Cardiac septum (tissue), 1 donor: ENCODE measurements at places on chromosomes 2 and 18. TPM values are rescaled to one million over a fixed set of nuclear protein-coding genes. Genes with fewer than 3 reads are reported as not detected.

- no peak for DNase-seq
These were observed 226.1 kb downstream of the DSEL start for GRCh38 chr18:67290421-67290820.

DNA sequence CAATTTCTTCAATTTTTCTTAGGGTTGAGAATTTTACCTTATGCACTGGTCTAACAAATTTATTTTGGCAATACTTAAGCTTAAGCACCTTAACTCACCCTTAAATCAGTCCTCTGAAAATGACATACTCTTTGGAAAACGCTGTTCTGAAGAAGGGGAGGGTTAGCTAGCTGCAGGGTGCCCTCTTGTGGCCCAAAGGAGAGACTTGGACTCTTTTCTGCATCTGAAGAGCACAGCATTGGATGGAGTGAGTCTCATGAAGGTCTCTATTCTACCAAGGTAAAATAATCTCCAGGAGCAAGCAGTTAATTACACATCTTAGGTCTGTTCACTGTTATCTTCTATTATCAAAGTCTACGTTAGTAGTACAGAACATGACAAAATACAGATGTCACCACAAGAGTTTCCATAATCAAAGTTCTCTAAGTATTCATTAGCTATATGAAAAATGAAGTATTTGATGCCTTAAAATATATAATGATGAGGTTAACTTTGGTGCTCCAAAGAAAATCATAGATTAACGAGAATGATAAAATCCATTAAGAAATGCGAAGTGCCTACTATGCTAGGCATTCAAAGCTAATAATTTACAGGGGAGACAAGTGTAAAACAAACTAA, 24.4 kb downstream of the PUM2 start:
- no peak for DNase-seq

GRCh38 chr2:118698564-118698963, 148.9 kb downstream of the EN1 start:
- DNase-seq, result no peak

GRCh38 chr2:128413014-128413717, 94.5 kb upstream of the HS6ST1 start:
- peak; percentile 61 for DNase-seq

- DNase-seq, result no peak
These were observed 76.4 kb upstream of the ZEB2 start for GRCh38 chr2:144596073-144596871.

DNA sequence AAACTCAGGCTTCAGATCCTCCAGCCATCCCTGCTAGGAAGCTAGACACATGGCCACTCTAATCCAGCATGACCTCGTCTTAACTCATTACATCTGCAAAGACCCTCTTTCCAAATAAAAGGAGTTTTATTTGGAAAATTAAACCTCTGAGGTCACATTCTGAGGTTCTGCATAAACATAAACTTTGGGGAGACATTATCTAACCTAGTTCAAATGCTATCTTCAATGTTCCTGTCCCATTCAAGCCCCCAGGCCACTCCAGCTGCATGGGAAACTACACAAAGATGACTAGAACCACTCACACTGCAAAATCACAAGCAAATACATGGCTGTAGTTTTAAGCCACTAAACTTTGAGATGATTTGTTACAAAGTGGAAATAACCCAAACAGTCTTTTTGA, 99.0 kb upstream of the RNF152 start:
- DNase-seq, result no peak

The LYG2 gene
- not detected for total RNA-seq

GRCh38 chr2:199743415-199744120, 107.4 kb downstream of the FTCDNL1 start:
- no peak for DNase-seq

The TLX2 gene
- not detected for total RNA-seq

- no peak for DNase-seq
These were observed 26.1 kb downstream of the TGFA start for GRCh38 chr2:70527447-70528080.

DNA sequence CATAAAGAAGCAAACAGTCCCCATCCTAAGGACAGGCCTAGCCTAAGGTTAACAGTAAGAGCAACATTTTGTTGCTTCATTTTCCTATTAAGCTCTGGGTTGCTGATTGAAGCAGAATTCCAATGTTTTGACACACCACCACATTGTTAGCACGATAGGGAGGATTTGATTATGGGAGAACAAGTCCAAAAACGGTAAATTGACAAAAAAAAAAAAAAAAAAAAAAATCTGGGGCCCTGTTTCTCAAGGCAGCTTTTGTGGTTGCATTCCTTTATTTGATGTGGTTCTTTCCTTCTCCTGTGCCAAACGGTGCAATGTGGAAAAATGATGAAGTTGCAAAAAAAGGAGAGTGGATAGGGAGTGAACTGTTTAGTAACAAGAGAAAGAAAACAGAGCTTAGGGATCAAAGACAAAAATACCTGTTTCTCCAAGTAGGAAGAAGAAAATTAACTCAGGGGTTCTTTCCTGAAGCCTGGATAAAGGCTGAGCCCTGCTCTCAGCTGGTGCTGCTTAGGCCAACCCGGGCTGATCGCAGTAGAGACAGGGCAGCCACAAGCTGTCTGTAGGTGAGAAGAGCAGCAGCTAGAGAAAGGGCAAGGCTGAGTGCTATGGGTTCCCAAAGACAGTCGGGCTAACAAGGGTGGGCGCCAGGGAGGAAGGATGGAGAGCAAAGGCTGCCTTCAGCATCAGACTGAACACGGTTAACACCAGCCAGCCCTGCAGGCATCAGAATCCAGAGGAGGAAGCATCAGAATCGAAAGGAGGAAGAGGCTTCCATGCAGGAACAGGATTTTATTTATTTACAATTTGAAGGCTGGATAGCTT, 167.8 kb upstream of the FOSL2 start:
- no peak for DNase-seq

The SF3B6 gene
- total RNA-seq, result 53.1 TPM

DNA sequence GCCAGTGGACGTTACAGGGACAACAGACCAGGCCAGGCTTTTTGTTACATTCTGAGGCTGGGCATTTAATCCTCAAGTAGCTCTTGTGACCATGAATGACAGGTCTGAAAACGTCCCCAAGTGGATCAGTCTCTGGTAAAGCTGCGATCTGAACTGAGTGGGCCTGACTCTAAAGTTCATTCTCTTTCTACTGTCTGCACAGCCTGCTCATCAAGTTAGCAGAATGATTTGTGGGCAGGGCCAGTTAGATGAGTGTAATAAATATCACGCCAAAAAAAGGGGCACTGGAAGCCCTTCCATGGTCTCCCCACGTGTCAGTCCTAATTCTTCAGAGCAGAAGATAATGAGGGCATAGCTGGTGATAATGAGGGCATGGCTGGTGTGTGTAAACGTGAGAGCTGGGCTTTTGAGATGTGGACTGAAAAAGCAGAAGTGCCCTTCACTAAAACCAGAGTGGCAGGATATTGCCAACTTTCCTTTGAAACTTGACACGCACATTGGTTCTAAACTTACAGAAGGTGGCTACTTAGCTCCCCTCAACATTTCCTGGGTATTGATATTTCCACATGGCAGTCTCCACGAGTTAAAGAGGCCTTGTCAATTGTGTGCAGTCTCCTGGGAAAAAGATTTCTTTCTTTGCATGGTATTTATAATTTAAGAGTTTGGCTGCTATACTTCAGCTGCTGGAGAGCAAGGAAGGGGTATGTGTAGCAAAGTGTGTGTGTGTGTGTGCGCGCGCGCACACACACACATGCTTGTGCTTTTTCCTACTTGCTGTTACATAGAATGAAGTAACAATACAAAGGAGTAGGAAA, 72.7 kb upstream of the LYPD6B start:
- DNase-seq, result no peak

DNA sequence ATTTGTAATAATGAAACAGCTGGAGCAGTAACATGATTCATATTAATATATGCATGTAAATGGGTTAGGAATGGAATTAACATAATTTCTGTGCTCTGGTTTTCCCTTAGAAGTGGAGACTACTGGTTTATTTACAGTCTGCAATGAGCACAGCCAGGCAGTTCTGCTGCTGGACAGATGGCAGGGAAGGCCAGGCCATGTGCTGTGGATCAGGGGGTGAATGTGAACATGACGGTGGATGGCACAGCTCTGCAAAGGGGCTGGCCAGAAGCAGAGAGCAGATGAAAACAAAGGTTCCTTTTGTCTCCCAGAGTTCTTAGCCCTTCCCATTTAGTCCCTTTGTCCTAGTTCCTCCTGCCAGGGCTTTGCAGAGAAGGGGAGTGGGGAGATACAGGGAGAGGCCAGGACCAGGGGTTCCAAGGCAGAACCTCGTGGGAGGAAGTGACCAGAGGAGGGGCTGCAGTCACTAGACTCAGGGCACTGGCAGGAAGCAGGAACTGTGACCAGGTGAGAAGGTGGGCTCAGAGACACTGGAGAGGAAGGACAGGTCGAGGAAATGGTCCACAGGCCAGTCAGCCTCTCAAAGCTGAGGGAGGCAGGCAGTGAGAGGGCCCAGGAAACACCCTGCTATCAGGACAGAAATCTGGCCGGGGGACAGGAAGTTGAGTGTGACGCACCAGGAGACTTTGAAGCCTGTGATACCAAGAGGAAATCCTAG, 112.9 kb upstream of the ATP8B1 start:
- no peak for DNase-seq

- DNase-seq, result no peak
These were observed 1.0 kb downstream of the ALKAL2 start for GRCh38 chr2:286774-287392.

DNA sequence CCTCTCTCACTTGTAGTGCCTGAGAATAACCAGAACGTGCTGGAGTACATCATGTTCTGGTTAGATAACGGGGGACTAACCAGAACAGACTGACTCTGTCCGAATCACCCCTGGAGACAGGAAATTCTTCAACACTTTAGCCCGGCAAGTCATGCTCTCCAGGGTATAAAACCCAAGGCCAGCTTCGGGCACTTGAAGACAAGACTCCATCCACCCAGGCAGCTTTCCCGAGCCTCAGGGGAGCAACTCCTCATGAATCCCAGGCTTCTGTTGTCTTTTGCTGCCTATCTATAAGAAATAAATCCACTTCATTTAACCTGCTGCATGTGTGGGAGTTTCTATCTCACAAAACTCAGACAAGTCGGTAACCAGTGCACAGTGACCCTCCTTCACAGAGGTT, 99.6 kb downstream of the KCNF1 start:
- DNase-seq, result peak; percentile 10

GRCh38 chr2:98348066-98348561, 1.9 kb downstream of the CNGA3 start:
- no peak for DNase-seq

GRCh38 chr2:1795261-1796231, 51.2 kb upstream of the PXDN start:
- no peak for DNase-seq

The SERPINB11 gene
- total RNA-seq, result not detected

GRCh38 chr2:2568411-2568810, 237.3 kb upstream of the MYT1L start:
- no peak for DNase-seq

The POTEC gene
- total RNA-seq, result not detected

- DNase-seq, result no peak
These were observed 255.7 kb downstream of the DSEL start for GRCh38 chr18:67260841-67261240.

- DNase-seq, result no peak
These were observed 23.9 kb upstream of the GPR155 start for GRCh38 chr2:174510583-174511189.

The COLEC12 gene
- total RNA-seq, result 5.5 TPM

The TTC39C gene
- total RNA-seq, result 9.2 TPM

The RSAD2 gene
- 4.6 TPM for total RNA-seq

The MYOM1 gene
- 878 TPM for total RNA-seq

DNA sequence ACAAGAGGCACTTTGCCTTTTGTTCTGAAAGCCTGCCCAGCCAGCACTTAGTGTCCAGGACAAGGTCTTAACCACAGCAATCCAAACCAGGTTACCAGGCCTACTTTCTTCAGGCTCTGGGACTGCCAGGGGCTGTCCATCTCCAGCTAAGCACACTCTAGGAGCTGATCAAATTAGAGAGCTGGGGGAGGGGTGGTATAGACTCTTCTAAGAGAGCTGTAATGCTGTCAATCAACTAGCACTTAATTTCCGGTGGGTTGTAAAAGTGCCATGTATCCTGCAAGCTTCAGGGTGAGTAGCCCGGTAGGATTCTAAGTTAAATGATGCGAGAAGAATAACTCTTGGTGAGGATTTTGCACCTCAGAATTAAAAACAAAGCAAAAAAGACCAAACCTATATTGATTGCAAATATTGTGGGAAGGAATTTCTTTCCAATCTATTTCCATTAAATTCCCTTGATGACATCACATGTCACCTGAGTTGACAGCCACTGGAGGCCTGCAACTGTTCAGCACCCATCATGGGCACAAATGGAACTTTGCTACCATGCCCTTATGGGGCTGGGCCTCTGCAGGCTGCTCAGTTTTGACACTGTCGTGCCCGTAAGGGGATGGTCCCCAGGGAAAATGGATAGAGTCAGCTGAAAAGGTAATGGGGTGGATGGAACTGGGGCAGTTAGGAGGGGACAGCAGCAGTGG, 8.7 kb upstream of the COX7A2L start:
- DNase-seq, result no peak

The TM4SF20 gene
- total RNA-seq, result not detected

- DNase-seq, result no peak
These were observed 29.2 kb downstream of the KCNG3 start for GRCh38 chr2:42464631-42465030.

GRCh38 chr2:230134496-230135129, 65.9 kb upstream of the SLC16A14 start:
- no peak for DNase-seq

GRCh38 chr2:239791526-239792404, 233.4 kb downstream of the NDUFA10 start:
- peak; percentile 66 for DNase-seq

GRCh38 chr18:11733031-11733430, 44.0 kb downstream of the GNAL start:
- DNase-seq, result peak; percentile 92

DNA sequence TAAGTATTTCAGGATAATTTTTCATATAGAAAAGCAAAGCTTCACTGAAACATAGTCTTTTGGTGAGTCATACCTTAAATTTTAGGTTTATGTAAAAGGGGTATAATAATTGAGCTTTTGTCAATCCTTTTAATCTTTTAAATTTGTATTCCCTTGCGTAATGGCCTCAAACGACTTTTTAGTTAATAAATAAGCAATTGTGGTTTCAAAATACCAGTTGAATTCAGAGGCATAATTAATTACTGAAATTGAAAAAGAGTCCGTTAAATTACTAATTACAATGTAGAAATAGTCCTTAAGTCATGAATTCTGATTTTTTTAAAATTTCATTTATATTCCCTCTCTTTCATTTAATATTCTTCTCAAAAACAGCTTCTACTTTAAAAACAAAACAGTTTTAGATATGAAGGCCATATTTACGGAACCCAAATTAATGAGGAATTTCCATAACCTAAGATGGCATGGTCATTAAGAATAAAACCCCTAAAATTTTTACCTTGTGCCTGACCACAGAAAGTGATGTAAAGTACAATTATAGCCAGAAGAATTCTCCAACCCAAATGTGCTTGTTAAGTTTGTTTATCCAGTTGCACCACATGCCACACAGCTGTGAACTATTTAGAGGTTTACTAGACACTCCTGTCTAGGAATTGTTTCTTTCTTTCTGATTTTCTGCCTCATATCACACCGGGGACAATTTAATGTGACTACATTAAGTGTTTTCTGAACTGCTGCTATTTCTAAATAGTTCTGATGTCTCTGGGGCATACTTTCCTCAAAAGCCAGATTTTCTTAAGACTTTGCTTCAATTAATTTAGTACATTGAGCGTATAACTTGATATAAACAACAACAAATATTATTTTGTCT, 60.7 kb upstream of the ITGA4 start:
- DNase-seq, result no peak

The TUBA3E gene
- 1.2 TPM for total RNA-seq
